ENCODE measurements at places on chromosomes 4 and X. TPM values are rescaled to one million over a fixed set of nuclear protein-coding genes. Genes with fewer than 3 reads are reported as not detected.
A peak's percentile ranks its signal among the peaks of the same experiment; 100 is the strongest.

- DNase-seq = no peak
Measured at GRCh38 chr4:116588783-116589182, 496.6 kb downstream of the TRAM1L1 start.

- DNase-seq = no peak
Measured at GRCh38 chrX:97498093-97498492, 614.4 kb downstream of the RPA4 start.

DNA sequence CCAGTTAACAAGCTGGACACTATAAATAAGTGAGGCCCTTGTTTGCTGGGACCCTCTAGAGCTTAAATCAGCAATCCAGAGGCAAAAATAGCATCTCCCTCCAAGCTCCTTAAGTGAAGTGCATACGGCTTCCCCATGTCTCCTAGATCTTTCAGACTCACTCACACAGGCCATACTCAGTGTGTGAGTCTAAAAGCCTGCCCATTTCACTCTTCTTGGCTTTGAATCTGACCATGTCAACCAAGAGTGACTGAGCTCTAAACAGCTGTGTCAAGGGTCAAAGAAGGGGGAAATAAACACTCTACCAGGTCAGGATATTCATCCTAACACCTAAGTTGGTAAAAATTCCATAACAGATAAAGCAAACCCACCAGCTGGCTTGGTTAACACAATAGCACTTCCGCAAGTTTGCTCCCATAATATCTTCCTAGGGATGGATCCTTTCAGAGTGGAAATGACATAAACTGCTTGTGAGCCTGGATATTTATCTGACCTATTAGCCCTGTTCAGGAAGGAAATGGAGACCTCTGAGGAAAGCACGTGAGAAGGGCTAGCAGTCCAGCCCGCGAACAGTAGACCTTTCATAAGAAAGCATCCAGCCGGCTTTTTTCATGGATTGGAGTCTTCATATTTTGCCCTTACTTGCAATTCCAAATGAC is 65.6 kb downstream of the MID1 start:
- no peak for DNase-seq

DNA sequence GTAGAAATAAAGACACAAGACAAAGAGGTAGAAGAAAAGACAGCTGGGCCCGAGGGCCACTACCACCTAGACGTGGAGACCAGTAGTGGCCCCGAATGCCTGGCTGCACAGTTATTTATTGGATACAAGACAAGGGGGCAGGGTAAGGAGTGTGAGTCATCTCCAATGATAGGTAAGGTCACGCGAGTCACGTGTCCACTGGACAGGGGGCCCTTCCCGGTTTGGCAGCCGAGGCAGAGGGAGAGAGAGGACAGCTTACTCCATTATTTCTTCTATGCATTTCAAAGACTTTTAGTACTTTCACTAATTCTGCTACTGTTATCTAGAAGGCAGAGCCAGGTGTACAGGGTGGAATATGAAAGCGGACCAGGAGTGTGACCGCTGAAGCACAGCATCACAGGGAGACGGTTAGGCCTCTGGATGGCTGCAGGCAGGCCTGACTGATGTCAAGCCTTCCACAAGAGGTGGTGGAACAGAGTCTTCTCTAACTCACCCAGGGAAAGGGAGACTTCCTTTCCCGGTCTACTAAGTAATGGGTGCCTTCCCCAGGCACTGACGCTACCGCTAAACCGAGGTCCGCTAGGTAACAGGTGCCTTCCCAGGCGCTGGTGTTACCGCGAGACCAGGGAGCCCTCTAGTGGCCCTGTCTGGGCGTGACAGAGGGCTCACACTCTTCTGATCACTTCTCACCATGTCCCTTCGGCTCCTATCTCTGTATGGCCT is 44.9 kb downstream of the ZBTB49 start:
- DNase-seq = peak; percentile 58

- DNase-seq = no peak
Measured at GRCh38 chr4:181525634-181526033, 717.6 kb upstream of the TENM3 start.

GRCh38 chr4:71474731-71475130 is 135.9 kb downstream of the SLC4A4 start:
- DNase-seq = no peak

DNA sequence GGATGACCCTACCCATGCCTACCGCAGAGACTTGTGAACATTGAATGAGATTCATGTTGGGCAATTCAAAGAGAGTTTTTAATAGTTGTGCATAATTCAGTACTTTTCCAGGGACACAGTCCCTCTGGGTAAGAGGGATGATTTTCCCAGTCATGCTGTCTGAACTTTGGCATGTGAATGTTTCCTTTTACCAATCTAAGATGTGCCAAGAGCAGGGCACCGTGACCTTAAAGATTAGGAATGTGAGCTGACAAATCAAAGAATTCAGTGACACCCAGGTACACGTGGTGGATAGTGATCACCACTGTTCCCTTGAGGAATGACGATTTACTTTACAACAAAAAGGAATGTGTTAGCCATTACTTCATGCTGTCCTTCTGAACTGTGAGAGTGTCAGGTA is 515.6 kb downstream of the PPARGC1A start:
- DNase-seq = no peak

DNA sequence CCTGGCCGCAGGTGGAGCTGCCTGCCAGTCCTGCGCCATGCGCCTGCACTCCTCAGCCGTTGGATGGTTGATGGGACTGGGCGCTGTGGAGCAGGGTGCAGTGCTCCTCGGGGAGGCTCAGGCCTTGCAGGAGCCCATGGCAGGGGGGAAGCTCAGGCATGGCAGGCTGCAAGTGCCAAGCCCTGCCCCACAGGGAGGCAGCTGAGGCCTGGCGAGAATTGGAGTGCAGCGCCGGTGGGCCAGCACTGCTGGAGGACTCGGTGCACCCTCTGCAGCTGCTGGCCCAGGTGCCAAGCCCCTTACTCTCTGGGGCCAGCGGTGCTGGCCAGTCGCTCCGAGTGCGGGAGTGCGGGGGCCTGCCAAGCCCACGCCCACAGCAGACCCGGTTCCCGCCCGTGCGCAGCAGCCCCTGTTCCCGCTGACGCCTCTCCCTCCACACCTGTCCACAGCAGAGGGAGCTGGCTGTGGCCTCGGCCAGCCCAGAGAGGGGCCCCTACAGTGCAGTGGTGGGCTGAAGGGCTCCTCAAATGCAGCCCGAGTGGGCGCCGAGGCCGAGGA is 275.9 kb upstream of the FRG1 start:
- no peak for DNase-seq

- peak; percentile 65 for DNase-seq
Measured at GRCh38 chrX:123153846-123154335, 30.2 kb upstream of the GRIA3 start.

The BRS3 gene
- total RNA-seq = not detected

The ADAMTS3 gene
- total RNA-seq = 6.4 TPM

The UPF3B gene
- total RNA-seq = 3.7 TPM

All from H4 (cell line).